T-helper 2 cell (primary cell): ENCODE measurements at places on chromosomes 7 and 10.
A peak's percentile ranks its signal among the peaks of the same experiment; 100 is the strongest.

GRCh38 chr7:107115762-107116540 lies 52.9 kb upstream of the HBP1 start:
- DNase-seq = no peak

DNA sequence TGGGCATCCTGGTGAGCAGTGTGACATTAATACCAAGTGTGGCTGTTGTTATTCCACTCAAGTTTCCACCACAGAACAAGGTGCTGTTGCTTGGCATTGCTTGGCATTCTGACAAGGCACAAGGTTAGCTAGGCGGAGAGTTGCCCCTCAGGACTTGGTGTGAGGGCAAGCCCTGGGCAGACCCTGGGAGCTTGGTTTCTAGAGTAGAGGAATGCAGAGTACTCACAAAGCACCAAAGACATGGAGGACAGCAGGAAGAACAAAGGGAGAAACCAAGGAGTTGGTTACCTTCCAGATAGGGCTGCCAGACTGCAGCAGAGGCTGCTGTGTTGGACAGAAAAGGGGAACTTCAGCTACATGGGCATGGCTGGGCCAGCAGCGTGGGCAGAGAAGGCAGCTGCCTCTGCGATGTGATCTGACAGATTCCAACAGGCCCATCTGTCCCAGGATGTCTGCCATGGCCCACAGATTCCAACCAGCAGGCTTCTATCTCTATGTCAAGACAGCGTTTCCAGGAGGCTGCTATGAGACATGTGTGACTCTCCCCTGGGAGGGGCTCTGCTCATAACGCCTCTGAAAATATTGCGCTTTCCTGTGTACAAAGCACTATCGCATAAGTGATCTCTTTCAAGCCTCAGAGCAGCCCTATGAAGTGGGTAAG lies 1.8 kb downstream of the GOLGA7B start:
- no peak for DNase-seq

- no peak for DNase-seq
Measured at GRCh38 chr10:69361303-69361614, 55.5 kb downstream of the TACR2 start.

GRCh38 chr7:158706273-158706704 lies 1.7 kb upstream of the NCAPG2 start:
- no peak for DNase-seq

- peak; percentile 90 for DNase-seq
Measured at GRCh38 chr7:2715341-2716231, 27.6 kb downstream of the AMZ1 start.

GRCh38 chr10:132723330-132723970 lies 62.5 kb downstream of the NKX6-2 start:
- DNase-seq = no peak

DNA sequence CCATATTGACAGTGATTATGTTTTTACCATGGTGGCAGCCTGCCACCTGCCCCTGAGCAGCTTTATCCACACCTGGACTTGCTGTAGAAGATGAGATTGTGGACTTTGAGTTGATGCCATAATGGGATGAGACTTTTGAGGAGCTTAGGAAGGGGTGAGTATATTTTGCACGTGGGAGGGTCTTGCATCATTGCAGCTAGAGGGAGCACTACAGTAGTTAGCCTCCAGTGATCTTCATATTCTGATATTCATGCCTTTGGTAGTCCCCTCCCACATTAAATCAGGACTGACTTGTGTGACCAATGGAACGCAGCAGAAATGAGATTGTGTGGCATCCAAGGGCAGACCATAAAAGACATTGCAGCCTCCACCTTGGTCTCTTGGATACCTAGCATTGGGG lies 18.2 kb upstream of the COL13A1 start:
- no peak for DNase-seq

GRCh38 chr10:50347394-50347802 lies 96.1 kb upstream of the ASAH2 start:
- no peak for DNase-seq

- no peak for DNase-seq
Measured at GRCh38 chr10:45280113-45280760, 35.2 kb downstream of the OR13A1 start.

DNA sequence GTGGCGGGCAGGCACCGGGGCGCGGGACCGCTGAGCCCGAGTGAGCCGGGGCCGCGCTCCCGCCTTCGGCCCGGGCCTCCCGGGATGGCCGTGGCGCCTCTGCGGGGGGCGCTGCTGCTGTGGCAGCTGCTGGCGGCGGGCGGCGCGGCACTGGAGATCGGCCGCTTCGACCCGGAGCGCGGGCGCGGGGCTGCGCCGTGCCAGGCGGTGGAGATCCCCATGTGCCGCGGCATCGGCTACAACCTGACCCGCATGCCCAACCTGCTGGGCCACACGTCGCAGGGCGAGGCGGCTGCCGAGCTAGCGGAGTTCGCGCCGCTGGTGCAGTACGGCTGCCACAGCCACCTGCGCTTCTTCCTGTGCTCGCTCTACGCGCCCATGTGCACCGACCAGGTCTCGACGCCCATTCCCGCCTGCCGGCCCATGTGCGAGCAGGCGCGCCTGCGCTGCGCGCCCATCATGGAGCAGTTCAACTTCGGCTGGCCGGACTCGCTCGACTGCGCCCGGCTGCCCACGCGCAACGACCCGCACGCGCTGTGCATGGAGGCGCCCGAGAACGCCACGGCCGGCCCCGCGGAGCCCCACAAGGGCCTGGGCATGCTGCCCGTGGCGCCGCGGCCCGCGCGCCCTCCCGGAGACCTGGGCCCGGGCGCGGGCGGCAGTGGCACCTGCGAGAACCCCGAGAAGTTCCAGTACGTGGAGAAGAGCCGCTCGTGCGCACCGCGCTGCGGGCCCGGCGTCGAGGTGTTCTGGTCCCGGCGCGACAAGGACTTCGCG lies 534 bp downstream of the FZD9 start:
- DNase-seq = no peak

DNA sequence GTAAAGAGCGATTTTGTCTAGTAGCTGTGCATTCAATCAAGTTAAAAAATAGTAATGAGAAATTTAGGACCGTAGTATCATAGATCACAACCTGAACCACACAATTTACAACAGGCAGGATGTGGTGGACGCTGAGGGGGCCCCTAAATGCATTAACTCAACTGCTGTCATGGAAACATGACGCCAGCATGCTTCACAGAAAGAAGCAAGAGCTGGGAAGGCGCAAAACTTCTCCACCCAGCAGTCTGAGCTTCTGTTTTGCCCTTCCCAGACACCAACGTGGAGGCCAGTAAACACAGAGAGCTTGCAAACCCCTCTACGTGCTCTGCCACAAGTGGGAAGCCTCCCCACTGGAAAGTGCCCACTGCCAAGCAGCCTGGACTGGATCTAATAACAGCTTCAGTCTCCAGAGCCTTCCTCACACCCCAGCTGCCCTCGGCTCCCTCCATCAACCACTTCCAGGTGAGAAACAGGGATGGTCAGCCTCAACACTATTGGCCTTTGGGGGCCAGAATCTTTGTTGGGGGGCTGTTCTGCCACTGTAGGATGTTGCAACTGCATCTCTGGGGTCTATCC lies 151.8 kb downstream of the SFMBT2 start:
- peak; percentile 68 for DNase-seq

DNA sequence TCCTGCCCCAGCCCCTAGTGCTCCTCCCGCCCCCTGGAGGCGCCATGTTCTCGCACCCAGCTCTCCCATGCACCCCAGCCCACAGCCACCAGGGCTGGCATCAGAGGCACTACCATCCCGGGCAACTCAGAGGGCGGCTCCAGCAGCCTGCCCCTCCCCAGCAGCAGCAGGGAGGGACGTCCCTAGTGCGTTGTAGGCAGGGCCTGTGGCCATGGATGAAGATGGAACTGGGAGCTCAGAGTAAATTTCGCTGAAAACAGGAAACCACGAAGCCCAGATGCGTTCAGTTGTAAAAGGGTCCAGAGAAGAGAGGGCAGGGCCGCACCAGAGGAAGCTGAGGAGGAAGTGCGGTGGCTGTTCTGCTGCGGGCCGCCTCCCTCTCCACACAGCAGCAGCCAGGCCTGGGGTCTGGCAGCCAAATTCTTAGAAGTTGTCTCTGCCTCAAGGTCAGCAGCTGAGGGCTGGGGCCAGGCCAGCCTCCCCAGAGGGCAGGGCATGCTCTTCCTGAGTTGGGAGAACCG lies 24.6 kb downstream of the VSIR start:
- peak; percentile 88 for DNase-seq

DNA sequence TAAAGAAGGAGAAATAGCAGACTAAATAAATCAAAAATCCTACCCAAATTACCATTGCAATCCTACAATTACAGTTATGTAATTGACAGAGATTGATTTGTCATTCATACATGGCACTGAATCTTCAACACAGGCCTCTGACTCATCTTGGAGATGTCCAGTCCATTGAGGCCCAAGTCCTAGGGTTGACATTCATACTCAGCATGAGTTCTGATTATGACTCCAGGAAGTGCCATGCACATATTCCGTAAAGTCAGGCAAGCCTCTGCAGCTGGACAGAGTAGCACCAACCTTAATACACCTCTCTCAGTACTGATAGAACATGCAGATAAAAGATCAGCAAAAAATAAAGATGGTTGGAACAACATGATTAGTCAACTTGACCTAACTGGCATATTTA lies 353.7 kb upstream of the NFE2L3 start:
- no peak for DNase-seq

DNA sequence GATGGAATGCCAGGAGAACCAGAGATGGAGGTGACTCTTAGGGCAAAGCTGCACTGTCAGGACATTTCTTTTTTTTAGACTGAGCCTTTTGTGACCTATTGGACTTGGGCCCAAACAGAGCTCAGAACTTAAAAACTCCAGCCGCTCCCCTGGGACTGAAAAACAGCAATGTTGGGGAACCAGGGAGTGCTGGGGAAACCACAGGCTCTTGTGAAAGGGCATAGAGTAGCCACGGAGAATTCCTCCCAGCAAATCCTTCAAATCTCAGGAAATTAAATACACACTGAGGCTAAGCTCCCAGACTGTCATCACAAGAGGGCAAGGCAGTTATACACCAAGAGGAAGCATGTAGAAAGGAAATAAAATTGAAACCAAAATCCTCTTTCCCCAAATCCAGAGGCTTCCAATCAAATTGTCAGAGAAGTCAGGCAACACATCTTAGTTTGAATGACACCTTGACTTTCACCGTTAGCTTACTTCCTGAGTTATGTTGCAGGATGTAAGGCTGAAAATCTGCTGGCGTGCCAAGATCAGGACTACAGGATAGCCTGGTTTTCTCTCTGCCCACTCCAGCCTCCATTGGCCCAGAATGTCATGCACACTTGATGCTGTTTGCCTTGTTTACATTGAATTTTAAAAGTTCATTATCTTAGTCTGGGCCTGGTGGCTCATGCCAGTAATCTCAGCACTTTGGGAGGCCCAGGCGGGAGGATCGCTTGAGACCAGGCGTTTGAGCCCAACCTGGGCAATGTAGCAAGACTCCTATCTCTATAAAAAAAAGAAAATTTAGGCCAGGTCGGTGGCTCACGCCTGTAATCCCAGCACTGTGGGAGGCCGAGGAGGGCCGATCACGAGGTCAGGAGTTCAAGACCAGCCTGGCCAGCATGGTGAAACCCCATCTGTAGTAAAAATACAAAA lies 2.6 kb upstream of the RFC2 start:
- no peak for DNase-seq

DNA sequence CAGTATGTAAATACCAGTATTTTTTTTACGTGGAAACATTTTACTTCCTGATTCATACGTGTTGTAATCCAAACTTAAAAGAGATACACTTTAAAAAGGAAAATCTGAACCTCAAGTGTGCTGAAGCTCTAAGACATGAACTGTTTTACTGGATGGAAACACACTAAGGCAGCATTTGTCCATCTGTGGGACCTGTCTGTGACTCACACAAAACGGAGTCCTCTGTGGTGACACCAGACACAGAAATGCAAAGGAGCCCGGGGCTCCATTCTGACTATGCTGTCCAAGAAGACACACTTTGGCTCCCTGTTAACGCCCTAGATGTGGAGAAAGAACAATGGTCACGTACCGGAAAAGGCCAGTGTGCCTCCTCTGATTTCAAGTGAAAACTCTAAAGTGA lies 23.9 kb downstream of the RNF133 start:
- DNase-seq = no peak

DNA sequence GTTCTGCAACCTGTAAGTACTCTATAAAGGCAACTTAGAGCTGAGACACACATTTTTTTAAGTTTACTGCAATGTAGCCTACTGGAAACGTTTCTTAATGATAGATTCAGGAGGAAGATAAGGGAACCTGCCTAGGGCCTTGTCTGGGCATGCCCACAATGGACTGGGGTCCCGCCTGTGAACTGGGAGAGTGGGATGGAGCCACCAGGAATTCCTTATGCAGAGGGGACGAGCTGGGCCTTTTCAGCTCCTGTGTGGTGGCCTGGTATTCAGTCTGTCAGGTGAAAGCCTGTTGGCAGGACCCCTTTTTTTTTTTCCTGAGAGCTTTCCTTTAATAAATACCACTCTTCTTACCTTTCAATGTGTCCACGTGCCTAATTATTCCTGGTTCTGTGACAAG lies 384.4 kb upstream of the ZWINT start:
- DNase-seq = no peak

DNA sequence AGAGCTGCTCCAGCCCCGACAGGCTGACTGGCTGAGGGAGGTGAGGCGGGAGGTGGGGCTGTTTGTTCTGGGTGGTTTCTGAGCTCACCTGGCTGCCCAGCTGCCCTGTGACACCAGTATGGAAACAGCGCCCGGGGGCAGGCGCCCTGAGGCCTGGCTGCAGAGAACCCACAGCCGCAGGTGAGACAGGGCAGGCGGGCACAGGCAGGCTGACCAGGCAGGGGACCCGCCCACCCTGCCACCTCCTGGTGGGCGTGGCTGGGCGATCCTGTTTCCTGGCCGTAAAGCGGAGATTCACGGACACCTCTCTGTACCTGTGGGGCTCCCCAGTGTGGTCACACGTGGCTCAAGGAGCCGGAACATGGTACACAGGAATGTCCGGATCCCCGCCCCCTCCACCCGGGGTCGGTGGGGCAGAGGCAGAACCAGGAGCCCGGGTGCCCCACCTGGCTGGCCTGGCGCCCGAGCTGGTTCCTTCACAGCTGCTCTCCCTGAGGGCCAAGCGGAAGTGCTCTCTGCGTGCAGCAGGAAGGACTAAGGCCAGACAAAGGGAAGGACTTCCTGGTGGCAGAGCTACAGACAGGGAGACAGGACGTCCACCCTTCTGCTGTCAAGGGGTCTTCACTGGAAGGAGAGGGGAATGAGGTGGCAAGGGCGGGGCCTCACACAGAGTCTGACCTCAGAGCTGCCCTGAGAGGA lies 3.9 kb downstream of the MICALL2 start:
- no peak for DNase-seq

DNA sequence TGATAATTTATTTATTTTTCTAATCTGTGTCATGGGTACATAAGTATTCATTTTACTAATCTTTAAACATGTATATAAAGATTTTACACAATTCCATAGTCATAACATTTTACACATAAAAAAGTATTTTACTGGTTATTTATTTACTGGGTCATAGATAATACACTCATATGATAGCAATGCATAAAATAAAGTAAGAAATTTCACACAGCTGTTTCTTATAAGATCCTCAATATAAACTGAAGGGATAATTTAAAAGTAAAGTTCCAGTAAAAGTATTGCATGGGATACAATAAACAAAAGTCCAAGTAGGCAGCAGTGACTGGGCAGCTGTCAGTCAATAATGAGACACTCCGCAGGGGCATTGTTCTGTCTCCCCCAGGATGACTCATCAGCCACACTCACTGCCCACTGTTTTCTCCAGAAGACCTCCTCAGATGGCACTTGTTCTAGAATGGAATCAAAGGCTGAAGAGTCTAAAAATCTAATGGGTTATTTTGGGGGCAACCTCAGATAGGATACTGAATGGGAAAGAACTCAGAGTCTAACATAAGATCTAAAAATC lies 32.7 kb downstream of the DPY19L1 start:
- DNase-seq = no peak
